ENCODE measurements at places on chromosomes 1 and 21.

DNA sequence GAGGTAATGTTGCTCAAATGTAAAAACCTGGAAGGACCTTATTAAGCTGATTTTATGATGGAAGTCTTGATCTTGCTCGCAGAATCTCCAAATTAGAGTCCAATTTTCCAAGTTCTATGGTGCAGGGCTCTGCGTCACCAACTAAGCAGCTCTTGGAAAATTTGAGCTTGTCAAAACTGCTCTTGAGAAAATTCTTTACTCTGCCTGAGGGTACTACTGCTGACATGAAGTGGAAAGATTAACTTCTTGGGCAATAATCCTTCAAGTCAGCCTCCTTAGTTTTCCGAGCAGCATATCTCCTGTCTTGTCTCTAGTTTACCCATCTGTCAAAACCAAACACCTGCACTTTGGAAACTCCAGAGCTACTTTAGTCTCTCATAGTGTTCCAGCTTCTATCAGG is 293.7 kb downstream of the KCTD3 start:
- no peak for DNase-seq

DNA sequence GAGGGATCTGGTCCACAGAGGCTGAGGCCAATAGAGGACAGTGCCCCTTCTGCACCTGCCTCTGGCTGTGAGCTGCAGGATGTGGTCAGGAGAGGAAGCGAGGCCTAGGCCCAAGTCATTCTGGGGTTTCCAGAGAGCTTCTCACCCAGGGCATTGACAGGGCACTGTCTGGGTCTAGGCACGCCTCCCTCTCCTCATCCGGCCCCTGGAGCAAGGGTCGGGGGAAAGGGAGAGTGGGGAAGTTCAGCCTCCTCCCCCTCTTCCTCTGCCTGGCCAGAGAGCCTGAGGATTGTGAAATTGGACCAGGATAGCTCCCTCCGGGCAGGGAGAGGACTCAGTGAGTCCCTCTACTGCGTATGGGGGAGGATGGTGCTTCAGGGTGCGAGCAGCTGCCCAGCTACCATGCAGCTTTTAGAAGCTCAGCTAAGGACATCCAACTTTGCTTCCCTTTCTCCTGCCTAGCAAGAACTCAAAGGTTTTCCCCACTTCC is 6.3 kb upstream of the INAVA start:
- DNase-seq: no peak

DNA sequence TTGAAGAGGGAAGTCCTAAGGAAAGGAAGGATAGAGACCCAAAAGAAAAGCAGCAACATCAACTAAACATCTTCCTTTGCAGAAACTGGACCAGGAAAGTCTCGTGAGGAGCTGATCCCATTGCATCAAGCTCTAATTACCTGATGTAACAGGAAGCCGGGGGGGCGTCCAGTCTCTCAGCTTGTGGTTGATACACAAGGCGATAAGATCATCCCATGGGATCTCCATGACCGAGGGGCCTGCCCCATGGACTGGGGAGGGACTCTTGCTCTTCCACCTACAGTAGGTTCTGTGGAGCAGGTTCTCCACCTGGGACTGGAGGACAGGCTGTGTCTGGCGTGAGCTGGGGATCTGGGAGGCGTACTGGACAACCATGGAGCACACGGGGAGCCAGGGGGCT is 14.8 kb upstream of the LSS start:
- DNase-seq: no peak

- DNase-seq: no peak
Observed at GRCh38 chr1:173329726-173330125, 122.6 kb upstream of the TNFSF4 start.

- DNase-seq: peak; percentile 41
Observed at GRCh38 chr1:33517596-33518250, 45.3 kb downstream of the ZSCAN20 start.

DNA sequence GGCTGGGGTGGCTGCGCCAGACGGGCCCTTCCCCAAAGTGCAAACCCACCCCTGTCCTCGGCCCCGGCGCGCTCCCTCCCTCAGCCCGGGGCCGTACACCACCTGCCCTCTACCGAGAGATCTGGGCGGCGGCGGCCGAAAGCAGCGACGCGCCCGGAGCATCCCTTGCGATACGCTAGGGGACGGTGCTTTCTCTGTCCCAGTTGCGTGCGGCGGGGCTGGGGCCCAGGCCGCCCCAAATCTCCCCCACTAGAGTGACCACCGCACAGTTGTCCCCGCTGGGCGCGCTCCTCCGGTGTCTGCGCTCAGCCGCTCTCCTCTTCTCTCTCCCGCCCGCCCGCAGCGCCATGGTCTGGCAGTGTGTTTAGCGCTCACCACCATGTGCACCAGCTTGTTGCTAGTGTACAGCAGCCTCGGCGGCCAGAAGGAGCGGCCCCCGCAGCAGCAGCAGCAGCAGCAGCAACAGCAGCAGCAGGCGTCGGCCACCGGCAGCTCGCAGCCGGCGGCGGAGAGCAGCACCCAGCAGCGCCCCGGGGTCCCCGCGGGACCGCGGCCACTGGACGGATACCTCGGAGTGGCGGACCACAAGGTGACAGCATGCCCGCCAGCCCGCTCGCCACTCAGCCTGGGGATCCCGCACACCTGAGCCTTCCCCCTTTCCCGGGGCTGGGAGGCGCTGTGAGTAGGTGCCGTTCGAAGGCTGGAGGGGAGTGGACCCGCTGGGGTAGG is 1.0 kb downstream of the ST6GALNAC5 start:
- DNase-seq: peak; percentile 46

GRCh38 chr21:43325968-43326715 is 100.8 kb downstream of the SIK1 start:
- no peak for DNase-seq
